ENCODE measurements at places on chromosomes 4 and X. TPM values are rescaled to one million over a fixed set of nuclear protein-coding genes. Genes with fewer than 3 reads are reported as not detected.

DNA sequence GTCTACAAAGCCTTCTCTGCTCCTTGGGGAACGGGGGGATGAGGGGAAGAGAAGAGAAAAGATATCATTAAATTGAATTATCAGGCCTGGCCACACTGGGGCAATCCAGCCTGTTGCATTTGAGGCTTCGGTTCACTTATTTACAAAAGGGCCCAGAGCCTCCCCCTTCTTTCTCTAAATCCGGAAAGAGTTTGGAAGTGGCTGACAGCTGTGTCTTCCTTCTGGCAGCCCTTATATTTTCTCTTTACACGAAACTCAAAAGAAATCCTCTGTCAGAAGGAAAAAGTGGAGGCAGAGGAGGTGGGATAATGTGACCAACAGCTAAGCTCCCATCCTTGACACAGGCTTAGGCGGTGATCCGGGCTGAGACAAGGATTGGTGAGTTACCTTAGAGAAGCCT is 158.3 kb upstream of the TAPT1 start:
- H3K4me1 ChIP-seq = no peaks in the 10 kb centered on the region
- no peaks in the 10 kb centered on the region for H3K36me3 ChIP-seq
- no peak overlapping the region for H3K27ac ChIP-seq
- no peak overlapping the region for H3K4me3 ChIP-seq
- no peaks in the 10 kb centered on the region for H3K27me3 ChIP-seq
- DNase-seq = no peak

DNA sequence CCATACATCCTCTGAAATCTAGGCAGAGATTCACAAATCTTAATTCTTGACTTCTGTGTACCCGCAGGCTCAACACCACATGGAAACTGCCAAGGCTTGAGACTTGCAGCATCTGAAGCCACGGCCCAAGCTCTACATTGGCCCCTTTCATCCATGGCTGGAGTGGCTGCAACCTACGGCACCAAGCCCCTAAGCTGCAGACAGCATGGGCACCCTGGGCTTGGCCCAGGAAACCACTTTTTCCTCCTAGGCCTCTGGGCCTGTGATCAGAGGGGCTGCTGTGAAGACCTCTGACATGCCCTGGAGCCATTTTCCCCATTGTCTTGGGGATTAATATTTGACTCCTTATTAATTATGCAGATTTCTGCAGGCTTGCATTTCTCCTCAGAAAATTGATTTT is 457.9 kb downstream of the GRIA2 start:
- DNase-seq = no peak
- H3K27me3 ChIP-seq = no peaks in the 10 kb centered on the region
- no peaks in the 10 kb centered on the region for H3K4me1 ChIP-seq
- H3K4me3 ChIP-seq = no peak overlapping the region

GRCh38 chr4:85932500-85933290 is 427.2 kb downstream of the MAPK10 start:
- no peak overlapping the region for H3K4me3 ChIP-seq
- DNase-seq = no peak
- H3K27ac ChIP-seq = no peak overlapping the region
- no peaks in the 10 kb centered on the region for H3K27me3 ChIP-seq
- peaks cover 24% of the 10 kb centered on the region for H3K4me1 ChIP-seq

Gene ZNF711
- 0.83 TPM for total RNA-seq

GRCh38 chrX:2647627-2648026 is 43.5 kb upstream of the CD99 start:
- DNase-seq = no peak
- H3K36me3 ChIP-seq = peaks cover 18% of the 10 kb centered on the region
- no peak overlapping the region for H3K27ac ChIP-seq
- H3K4me1 ChIP-seq = no peaks in the 10 kb centered on the region
- no peaks in the 10 kb centered on the region for H3K27me3 ChIP-seq

DNA sequence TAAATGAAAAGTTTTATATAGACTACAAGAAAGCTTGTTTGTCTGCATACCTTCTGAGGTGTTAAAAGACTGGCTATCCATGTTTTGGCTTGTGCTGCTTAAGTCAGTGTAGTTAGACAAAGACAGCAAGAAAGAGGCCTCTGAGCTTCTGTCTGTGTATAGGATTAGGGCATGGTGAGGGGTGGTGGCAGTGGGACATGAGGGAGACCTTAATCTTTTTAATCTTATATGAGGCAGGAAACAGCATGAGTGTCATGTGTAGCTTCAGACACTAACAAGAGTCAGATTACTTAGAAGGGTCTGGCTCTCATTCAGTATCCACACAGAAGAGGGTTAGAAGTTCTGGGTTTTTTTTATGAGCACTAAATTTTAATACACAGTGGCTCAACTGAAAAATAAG is 213.3 kb downstream of the GABRG1 start:
- H3K27me3 ChIP-seq = no peaks in the 10 kb centered on the region
- H3K36me3 ChIP-seq = no peaks in the 10 kb centered on the region
- no peak overlapping the region for H3K4me3 ChIP-seq
- no peak for DNase-seq
- no peaks in the 10 kb centered on the region for H3K4me1 ChIP-seq

GRCh38 chr4:10593130-10593529 is 91.4 kb downstream of the CLNK start:
- no peak for DNase-seq
- no peak overlapping the region for H3K4me3 ChIP-seq
- no peak overlapping the region for H3K27ac ChIP-seq
- no peaks in the 10 kb centered on the region for H3K4me1 ChIP-seq
- H3K36me3 ChIP-seq = no peaks in the 10 kb centered on the region
- H3K27me3 ChIP-seq = no peaks in the 10 kb centered on the region

GRCh38 chr4:16031546-16032395 is 52.1 kb downstream of the PROM1 start:
- peaks cover 9% of the 10 kb centered on the region for H3K4me1 ChIP-seq
- no peak for DNase-seq

GRCh38 chr4:15746110-15746509 is 32.0 kb upstream of the CD38 start:
- H3K27ac ChIP-seq = no peak overlapping the region
- no peaks in the 10 kb centered on the region for H3K36me3 ChIP-seq
- H3K4me1 ChIP-seq = no peaks in the 10 kb centered on the region
- H3K4me3 ChIP-seq = no peak overlapping the region

Gene TEC
- total RNA-seq = 2.2 TPM

- H3K4me1 ChIP-seq = no peaks in the 10 kb centered on the region
- peaks cover 6% of the 10 kb centered on the region for H3K36me3 ChIP-seq
- H3K4me3 ChIP-seq = no peak overlapping the region
- DNase-seq = no peak
- H3K27ac ChIP-seq = no peak overlapping the region
- H3K27me3 ChIP-seq = no peaks in the 10 kb centered on the region
Measured at GRCh38 chr4:78483811-78484210, 67.8 kb upstream of the ANXA3 start.
